CD4-positive, alpha-beta T cell treated with Interleukin-6 at 100 ng/mL for 8 hours (primary cell): ENCODE measurements at places on chromosomes 3 and 15.

DNA sequence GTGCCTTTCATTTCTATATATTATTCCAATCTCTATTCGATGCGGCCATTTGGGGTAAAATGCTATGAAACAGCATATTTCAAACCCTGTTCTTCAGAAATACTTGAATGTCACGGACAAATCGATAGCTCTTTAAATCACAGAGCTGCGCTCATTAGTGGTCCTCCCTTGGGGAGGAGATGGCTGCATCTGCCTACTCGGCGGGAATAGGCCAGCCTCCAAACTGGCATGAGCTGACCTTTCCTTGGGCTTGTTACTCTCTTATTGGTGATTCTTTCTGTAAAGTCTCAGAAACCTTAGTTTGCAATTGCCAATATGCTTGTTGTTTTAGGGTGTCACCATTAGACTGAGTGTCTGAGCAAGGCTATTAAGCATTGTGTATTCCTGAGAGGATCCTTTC lies 120.9 kb downstream of the BDH1 start:
- DNase-seq: no peak

- DNase-seq: no peak
Measured at GRCh38 chr3:61371123-61371522, 119.9 kb upstream of the FHIT start.

- DNase-seq: no peak
Measured at GRCh38 chr3:52353291-52353855, 37.3 kb downstream of the DNAH1 start.

DNA sequence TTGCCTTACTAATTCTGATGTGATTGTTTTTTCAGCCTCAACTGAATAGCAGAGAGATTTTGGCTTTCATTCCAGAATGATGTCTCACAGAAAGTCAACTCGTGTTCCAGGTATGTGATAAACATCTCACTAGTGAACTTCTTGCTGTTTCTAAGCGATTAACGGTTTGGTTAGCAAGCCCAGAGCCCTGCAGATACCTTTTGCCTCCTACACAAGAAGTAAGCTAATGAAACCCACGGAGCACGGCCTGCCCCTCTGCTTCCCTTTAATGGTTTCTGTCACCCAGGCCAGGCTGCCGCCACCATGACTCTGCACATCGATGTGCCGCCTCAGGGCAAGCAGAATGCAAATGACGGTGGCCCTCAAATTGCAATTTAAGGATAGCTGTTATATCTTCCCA lies 155.9 kb upstream of the ICE2 start:
- DNase-seq: no peak

- DNase-seq: no peak
Measured at GRCh38 chr3:130323503-130323902, 22.0 kb upstream of the COL6A5 start.

DNA sequence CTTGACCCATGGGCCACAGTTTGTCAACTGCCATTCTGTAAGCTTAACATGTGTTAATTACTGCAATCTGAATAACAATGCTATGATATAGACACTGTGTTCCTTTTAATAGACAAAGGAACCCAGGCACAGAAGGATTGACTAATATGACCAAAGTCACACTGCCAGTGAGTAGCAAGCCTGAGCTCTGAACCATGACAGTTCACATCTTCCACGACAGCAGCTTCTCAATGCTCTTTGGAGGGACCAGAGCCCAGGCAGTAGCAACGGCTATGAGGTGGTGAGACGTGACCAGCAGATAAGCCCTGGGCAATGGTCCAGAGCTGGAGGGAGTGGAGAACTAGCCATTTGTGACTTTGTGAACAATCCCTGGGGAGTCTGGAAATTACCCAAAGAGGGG lies 19.4 kb downstream of the CA12 start:
- no peak for DNase-seq

- no peak for DNase-seq
Measured at GRCh38 chr3:134198414-134198813, 52.2 kb downstream of the RYK start.

DNA sequence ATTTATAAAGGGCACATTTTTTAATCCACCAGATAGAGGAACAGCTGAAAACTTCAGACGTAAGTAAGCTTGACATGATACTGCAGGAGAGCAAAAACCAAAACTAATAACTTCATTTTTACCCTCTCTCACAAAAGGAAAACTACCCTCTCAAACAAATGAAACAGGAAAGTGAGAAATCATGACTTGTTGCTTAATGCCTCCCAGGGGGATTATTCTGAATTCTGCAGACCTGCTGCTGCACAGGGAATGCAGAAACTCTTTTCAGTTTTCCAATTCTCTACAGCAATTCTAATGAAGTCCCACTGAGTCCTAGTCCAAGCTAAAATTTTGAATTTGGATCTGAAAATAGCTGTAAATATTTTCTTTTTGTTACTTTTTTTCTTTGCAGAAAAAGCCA lies 637.1 kb upstream of the CCDC54 start:
- no peak for DNase-seq

DNA sequence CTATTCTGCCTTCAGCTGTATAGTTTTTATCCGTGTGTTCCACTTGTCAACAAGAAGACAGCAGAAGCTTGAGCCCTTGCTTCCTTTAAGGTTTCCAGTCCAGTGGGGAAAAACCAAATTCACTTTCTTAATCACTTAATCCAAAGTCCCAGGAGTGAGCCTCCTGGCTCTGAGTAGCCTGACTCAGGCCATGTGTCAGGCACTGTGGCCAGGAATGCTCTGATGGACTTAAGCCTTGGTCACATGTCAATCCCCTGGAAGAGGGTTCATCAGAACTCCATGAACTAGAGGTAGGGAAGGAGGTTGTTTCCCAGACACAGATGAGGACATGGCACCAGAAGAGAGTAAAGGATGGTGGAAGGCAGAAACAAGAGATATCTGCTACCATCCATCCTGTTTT lies 8.8 kb downstream of the VIPR1 start:
- DNase-seq: no peak

- DNase-seq: no peak
Measured at GRCh38 chr3:17025594-17026139, 140.9 kb downstream of the PLCL2 start.

DNA sequence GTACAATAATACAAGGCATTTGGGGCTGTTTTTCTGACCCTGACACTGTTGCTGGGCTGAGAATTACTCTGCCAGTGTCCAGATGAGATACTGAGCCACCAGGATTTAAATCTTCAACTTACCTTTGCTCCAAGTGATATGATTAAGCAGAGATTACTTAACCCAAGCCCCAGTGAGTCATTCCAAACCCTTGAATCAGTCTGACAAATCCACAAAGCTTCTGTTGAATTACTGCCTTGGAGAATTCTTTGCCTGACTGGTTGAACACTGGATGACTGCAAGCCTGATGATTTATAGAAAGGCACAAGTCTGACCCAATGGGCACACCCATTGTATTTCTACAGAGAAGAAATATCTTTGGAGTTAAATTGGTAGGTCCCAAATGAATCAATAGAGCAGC lies 88.2 kb upstream of the TSC22D2 start:
- no peak for DNase-seq

DNA sequence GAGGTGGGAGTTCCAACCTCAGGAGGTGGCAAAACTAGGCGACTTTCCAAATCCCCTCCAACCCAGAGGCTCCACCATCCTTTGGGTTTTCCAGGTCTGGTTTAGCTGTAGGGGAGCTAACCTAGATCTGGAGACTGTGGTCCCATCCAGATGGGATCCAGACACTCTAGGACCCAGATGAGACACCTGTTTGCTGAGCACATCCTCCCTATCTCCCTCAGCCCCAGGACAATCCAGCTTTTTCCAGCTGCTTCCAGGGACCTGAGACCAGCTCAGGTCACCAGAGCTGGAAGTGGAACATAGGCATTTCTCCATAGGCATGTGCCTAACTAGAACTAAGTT lies 18.2 kb downstream of the CRTAP start:
- DNase-seq: no peak

GRCh38 chr3:133096900-133097613 lies 58.9 kb downstream of the TMEM108 start:
- DNase-seq: no peak

DNA sequence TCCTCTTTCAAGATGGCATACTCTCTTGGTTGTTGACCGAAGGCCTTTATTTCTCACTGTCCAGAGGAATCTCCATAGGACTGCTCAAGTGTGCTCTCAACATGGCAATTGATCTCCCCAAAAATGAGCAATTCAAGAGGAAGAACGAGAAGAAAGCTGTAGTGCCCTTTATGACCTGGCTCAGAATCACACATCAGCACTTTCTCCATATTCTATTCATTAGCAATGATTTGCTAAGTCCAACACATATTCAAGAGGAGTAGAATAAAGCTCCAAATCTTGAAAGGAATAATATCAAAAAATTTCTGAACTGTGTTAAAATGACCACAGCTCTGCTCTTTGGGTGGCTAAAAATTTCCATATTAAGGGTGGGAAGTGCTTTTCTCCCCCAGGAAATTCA lies 151.6 kb upstream of the SYNPR start:
- DNase-seq: no peak

DNA sequence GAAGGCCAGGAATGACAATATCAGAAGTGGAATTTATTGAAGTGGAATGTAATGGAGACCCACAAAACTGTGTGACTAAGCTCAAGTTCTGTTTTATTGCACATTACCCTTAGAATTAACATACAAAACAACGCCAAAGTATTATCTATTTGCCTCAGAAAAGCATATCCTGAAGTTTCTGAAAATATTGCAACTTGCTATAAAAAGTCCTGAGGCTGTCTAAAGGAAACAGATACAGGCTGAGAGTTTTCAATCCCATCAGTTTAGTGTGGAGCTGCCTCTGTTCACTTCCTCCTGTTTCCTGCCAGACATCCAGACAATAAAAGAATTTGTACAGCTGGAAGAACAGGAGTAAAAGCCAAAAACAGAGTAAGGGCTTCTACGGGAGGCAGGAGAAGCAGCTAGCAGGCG lies 108.8 kb downstream of the FBN1 start:
- DNase-seq: no peak

DNA sequence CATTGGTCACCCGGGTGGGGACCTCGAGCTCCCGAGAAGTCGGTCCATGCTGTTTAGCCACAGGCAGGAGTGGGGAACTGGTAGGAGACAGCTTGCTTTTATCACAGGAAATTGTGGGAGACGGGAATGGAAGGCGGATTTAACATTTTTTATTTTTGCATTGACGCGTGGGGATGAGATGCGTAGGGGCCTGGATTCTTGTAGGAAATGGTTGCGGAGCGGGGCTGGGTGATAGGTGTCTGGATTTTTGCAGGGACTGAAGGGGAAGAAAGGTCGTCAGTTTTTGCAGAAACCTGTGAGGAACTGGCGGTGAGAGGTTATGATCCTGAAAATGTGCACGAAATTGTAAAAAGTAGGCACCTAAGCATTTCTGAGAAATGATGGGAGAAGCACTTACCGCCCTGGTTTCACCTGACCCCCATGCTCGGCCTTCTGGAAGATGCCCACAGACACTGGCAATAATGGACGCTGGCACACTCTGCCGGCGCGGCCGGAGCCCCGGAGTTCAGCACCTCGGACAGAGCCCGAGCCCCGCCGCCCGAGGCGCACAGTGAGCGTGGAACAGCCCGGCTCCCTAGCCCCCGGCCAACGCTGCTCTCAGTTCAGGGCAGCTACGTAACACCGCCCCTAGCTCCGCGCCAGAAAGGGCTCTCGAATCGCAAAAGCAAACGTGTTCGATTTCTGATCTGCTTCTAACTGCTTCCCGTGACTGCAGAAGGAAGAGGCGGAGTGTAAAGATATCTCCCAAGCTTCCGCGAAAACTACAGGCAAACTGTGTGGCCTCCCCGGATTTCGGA lies 928 bp downstream of the ANKRD34C start:
- no peak for DNase-seq

DNA sequence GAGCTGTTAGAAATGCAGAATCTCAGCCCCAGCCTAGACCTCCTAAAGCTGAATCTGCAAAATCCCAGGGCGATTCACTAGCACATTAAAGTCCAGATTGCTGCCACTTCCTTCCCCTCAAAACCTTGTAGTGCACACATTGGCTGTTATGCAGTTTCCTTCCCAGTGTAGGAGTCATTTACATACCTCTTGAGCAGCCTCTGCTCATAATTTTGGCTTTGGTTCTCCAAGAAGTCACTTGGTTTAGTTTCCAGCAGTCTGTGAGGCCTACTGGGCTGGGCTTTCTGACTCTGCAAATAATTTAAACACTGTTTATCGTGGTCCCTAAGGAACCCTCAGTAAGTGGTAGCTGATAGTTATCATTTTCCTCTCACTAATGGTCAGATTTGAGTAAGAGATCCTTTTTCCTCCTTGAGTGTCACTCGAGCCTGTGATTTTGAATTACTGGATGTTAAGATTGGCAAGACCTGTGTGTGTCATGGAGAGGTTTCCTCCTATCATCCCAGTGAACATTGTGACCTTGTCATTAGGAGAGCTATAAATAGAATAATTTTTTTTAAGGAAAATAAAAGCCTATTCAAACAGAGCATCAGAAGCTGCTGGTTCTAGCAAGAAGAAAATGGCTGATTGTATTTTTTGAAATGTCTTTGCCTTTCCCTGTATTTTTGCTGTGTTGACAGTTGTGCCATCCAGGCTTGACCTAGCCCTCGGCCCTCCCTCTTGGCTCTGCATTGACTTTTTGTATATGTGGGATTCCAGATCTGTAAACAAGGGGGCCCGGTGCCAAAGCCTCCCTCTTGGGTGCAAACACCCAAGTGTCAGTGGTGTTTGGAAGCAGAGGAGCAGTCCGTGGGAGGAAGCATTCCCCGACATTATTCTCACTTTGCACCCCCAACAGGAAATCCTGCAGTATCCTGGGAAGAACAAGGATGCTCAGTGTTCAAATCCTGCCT lies 134.8 kb upstream of the ANKRD28 start:
- no peak for DNase-seq

DNA sequence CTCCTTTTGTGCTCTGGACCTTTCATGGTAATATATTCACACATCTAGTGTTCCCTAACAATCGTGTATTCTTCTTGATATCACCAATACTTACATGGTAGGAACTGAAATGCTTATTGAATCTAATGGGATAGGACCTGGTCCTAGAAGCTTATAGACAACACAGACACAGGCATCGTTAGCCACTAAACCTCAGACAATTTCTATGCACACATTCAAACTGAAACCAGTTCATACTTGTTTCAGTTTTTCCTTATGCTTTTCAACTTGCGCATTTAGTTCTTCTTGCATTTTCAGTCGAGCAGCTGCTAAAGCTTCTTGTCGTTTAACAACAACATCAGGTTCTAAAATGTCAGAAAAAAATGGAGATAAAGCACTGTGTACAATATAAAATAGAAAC lies 2.3 kb downstream of the SELENOS start:
- DNase-seq: no peak

GRCh38 chr3:122977746-122978466 lies 49.7 kb downstream of the SEMA5B start:
- DNase-seq: no peak
